ENCODE measurements at places on chromosomes 3 and 15.
A peak's percentile ranks its signal among the peaks of the same experiment; 100 is the strongest.

- no peak for DNase-seq
Measured at GRCh38 chr3:145490088-145491048, 670.6 kb downstream of the PLOD2 start.

- DNase-seq: no peak
Measured at GRCh38 chr3:165192610-165193192, 3.5 kb downstream of the SLITRK3 start.

GRCh38 chr3:18483226-18483625, 58.1 kb upstream of the SATB1 start:
- DNase-seq: no peak

DNA sequence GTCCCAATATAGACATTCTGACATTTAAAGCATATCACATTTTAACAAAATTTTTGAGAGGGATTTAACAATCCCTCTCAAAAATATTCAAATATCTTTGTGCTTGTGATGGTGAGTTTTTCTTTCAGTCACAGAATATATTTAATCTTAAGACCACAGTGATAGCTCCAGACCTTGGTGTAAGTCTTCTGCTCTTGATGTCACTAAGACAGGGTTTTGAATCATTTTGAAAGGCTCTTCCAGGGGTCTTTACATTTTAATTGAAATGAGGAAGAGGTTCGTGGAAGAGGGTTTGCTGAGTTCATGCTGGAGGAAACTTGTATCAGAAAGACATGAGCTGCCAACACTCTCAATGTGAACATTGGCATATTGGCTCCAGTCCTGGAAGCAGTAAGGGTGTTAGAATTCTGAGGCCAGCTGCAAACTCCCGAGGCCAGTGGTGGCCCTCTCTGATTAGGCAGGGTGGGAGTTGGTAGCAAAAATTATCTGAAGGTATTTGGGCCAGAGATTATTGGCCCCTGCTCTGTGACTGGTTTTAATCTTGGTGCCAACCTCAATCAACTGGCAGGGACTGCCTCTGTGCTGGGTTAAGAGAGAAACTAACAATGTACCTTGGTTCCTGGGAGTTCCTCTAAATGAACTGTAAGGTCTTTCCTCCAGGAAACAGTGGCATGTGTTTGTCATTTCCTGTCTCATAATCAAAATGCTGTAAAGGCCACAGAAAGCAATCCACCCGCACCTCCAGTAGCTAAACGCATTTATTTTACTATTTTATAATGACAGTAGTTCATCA, 5.3 kb downstream of the POU1F1 start:
- DNase-seq: no peak

DNA sequence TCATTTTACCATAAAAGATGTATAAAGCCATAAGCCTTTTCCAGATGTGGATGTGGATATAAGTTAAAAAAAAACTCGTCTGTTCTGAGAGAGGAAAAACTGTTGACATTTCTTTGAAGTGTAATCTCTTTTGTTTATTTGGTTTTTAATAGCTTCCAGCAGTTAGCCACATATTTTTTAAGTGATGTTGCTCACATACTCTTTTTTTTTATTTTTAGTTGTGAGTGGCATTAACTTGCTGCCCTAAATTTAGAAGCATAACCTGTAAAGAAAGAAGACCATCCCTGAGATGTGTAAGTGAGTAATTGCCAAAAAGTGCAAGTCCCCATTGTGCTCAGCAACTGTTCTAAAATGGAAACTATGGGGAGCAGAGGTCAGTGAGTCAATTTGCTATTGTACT, 415.9 kb upstream of the MDFIC2 start:
- DNase-seq: no peak

- DNase-seq: no peak
Measured at GRCh38 chr3:24027946-24028345, 82.9 kb downstream of the NR1D2 start.

- DNase-seq: no peak
Measured at GRCh38 chr15:27884726-27885125, 214.4 kb downstream of the OCA2 start.

DNA sequence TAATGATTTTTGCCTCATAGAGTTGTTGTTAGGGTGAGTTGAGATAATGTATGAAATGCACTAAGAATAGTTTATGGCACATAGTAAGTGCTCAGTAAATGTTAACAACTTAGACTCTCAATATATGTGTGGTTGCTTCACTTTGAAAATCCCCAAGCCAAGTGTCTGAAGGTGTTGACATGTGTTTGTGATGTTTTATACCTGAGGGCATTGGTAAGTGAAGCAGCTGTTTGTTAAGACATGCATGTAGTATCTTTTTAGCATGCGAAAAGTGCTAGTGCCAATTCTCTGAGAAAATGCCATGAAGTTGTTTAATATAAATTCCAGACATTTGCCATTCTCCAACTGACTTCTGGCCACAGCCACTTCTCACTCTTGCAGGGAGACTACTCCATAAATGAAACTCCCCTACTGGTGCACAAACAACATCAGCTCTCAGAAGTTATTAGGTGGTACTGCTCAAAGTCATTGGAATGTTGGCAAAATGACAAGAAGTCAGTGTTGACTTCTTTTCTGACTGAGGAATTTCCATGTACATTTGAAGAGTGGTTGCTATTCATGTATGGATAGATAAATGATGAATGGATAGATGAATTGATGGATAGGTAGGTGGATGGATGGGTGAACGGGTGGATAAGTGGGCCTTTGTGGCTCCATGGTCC, 103.6 kb upstream of the NUDT16 start:
- no peak for DNase-seq

- no peak for DNase-seq
Measured at GRCh38 chr15:41659190-41659589, 1.0 kb upstream of the MGA start.

GRCh38 chr3:114122027-114122709, 56.7 kb downstream of the DRD3 start:
- no peak for DNase-seq

DNA sequence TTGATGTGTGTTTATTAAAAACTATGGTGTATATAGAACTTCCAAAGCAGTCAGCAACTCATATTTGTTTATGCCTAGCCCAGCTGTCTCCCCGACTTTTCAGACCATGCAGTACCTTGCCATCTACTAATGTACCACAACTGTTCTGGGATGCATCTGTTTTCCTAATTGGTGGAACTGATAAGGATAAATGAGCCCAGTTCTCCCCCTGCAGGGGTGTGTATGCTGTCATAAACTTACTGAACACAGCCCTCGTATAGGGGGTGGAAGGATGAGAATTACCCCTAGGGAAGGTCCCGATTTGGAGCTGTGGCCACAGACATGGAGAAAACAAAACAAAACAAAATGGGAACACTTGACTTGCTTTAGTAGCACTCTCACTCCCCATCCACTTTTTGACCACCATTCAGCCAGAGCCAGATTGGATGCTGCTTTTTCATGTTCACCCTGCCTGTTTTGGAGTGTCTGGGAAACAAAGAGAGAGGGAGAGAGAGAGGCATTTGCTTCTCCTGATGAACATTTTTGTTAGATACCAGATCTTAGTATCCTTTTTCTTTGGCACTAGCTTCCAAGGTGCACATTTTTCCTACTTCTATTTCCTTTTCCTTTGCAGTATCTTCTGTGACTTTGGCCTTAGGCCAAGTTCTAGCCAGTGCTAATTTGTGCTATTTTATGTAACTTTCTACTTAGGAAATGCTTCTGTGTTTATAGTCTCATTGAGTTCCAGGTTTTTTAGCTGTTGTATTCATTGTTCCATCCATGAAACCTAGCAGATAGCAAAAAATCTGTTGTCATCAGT, 29.1 kb downstream of the CADM2 start:
- DNase-seq: no peak

DNA sequence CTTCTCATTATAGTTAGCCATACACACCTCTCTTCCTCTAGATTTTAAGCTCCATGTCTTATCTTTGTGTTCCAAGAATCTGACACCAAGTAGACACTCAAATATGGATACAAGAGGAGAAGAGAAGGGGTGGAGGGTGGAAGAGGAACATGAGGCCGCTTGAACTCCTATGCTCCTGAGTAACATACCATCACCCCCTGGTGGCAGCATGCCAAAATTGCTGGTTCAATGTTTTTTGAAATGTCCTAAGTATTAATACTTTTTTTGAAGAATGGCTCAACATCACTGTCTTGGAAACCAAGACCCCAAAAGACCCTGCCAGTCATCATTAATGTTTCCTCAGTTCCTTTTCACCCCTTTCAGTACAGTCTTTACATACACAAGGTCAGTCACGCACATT, 71.8 kb upstream of the HACD2 start:
- no peak for DNase-seq

GRCh38 chr15:99070208-99070607, 34.7 kb upstream of the SYNM start:
- DNase-seq: no peak

- DNase-seq: no peak
Measured at GRCh38 chr3:52983828-52984227, 62.0 kb downstream of the SFMBT1 start.

- peak; percentile 47 for DNase-seq
Measured at GRCh38 chr3:183502237-183503181, 53.0 kb downstream of the KLHL6 start.

- no peak for DNase-seq
Measured at GRCh38 chr3:166005126-166005525, 167.9 kb upstream of the BCHE start.

DNA sequence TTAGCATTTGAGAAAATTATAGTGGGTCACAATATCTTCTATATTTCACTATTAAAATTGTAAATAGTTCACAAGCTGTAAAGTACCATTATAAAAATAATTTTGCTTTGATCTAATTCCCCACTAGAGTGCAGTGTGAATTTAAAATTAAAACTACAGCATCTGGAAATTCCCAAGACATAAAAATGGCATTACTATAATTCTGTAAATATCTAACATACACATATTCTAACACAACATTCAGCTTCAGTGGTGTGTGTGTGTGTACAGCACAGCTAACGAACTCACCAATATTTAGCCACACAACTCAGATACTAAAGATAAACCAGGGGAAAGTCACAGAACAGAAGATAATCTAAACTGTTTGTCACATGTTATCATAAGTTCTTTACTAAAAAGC, 424.9 kb upstream of the ZNF385D start:
- no peak for DNase-seq

GRCh38 chr3:126373682-126374601, 16.7 kb upstream of the KLF15 start:
- DNase-seq: no peak

DNA sequence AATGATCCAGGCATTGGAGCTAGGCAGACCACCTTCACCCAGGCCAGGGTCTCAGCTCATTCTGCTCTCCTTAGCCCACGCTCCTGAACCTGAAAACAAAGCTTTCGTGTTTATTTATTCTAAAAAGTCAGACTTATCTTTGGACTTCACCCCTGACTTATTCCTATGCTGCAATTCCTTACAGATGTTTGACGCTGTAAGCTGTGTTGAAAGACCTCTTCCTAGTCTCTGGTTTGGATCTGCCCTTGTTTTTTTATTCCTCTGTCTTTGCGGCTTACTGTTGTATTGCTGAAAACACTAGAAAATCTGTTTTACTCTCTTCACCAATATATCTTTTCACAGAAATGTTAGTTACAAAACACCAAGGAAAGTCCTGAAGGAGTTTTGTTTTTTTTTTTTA, 40.5 kb upstream of the LDHAL6B start:
- DNase-seq: no peak

DNA sequence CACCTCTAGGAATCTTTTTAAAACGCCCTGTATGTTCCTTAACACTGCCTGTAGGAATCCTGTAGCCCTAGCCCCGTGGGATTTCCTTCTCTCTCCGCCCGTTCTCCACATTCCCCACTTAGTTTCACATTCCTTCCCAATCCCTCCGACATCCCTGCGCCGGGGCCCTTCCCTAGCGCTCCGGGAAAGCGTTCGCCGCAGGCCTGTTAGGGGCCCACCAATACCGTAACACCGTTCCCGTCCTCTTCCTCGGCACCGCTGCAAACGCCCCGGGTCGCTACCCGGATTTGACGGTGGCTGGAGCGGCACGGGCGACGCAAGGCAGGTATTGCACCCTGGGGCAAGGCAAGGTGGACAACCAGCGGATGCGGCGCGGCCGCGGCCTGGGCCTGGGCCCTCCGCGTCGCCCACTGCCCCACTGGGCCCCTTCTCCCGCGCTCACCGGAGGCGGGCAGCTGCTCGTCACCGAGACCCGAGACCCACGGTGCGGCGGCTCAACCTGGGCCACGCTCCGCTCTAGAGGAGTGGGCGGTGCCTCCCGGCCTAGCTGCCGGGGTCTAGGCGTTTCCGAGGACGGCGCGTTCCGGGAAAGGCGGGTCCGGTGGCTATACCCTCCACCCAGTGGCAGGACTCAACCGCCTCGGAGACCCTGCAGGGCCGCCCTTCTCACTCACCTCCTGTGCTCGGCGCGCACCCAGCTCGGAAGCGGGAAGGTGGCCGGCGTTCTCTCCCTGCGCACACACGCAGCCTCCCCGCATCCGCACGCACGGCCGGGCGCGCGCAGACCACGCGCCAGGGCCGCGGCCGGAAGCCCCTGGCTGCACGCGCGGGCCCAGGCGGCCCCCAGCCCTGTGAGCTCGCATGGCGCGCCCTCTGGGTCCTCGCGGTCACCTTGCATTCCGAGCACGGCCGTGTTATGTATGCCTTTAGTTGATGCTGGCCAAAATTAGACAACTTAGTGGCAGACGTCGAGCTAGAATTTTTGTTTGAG, at the start of gene B3GALNT1:
Gene B3GALNT1, minus strand, starts transcription at position 789 of the 991 bp plus-strand sequence. CDS start 18,595 bp downstream, outside the sequence.
- DNase-seq: peak; percentile 82

DNA sequence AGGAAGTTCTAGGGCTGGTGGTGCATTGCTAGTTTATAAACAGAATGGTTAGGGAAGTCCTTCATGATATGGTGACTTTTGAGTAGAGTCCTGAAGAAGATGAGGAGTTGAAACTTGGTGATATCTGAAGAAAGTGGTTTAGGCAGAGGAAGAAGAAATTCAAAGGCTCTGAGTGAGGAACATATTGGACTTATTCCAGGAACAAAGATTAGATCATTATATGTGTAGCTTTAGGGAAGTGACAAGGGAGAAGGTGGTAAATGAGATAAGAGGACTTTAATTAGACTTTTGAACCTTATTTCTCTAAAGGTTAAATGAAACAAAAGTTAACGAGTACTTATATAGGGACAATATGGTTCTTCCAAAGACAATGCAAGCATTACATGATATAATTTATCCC, 286.7 kb downstream of the DOCK3 start:
- DNase-seq: no peak

DNA sequence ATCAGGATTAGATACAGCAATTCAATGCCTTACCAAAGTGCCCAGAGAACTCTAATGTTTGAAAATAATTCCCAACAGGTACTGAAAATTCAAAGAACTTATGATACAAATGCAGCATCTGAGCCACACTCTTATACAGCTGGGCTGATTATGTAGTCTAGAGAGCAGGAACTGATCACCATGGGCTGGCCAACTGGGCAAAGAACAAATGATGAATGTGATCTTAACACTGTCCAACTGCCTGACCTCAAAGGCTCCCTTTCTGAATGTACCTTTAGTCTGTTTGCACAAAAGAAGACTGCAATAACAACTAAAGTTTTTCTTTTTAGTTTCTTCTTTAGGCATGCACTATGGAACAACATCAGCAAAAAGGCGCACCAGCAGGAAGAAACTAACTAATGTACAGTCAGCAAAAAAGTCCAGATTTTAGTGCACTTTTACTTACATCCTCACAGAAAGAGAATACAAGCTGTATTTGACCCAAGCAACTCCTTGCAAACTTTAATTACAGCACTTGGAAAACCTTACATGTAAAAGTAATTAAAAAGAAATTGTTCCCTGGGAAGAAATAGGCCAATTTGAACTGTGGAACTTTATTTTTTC, 1095.1 kb downstream of the IGSF11 start:
- no peak for DNase-seq

Measured in cardiac septum (tissue), 1 donor.